ENCODE measurements at places on chromosomes 3 and 15.

GRCh38 chr15:77634266-77634962 is 1.7 kb upstream of the LINGO1 start:
- DNase-seq: peak; percentile 86

DNA sequence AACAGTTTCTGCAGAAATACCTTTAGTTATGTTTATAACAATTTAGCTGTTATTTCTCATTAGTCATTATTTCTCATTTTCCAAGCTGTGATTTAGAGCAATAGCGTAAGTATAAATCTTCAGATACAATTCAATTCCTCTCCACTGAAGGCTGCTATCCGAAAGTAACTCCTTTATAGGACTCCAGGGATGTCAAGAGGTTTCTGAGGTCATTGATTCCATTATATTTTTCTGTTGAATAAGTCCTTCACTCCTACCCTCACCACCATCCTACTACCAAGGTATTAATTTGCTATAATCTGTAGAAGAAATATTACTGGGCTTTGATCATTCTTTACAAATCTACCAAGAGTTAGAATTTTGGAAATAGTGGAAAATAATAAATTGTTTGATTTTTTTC is 285.7 kb downstream of the CADM2 start:
- no peak for DNase-seq

DNA sequence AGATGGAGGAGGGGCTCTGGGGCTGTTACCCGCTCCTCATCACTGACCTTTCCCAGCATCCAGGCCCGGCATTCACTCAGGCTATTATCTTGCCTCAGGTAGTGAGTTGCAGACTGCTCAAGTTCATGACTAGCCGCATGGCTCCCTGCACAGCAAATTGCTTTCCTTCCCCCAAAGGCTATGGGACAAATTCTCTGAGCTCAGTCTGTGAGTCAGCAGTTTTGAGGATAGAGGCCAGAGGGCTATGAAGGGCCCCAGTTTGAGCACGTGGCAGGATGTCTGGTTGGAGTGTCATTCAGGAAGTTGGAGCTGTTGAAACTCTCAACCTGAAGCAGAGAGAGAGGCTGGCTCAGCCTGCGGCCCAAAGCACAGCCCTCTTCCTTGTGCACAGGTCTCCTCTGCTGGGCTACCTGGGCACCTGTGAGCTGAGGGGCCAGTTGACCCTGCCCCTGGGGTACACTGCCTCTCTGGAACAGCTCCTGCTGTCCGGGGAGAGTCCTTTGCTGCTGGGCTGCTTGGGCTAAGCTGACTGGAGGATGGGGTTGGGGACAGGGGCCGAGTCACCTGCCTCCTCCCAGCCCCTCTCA is 7.9 kb downstream of the FAH start:
- peak; percentile 94 for DNase-seq

DNA sequence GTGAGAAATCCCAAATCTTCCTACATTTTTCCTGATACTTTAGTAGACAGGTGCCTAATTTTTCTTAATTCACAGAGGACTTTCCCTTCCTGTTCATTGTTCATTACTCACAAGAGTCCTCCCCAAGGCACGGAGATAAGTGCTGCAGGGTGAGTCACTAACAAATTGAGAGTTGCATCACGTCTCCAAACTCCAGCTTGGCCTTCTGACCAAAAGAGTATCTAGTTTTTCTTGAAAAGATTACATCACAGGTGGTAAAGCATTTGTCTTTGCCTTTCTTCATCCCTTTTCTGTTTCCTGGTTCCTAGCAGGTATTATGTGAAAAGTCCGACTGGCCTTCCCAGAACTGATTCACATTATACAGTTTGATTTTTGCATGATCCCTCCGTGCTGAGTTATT is 24.9 kb upstream of the RASGRP1 start:
- peak; percentile 17 for DNase-seq

- no peak for DNase-seq
Measured at GRCh38 chr15:48834756-48835155, 23.9 kb upstream of the CEP152 start.

- no peak for DNase-seq
Measured at GRCh38 chr3:152155246-152156020, 113.3 kb upstream of the MBNL1 start.

DNA sequence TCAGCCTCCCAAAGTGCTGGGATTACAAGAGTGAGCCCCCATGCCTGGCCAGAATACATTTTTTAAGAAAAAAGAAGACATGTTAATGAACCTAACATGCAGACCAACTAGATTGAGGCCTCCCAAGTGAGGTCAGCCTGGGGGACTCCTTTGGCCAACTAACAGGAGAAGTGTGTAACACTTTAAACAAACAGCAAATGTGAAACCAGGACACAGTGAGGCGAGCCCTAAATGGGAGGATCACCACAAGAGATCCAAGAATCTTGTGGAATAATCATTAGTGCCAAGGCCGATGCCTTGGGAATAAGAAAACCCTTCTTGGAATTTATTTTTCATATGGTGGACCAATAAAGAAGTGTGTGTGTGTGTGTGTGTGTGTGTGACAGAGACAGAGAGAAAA is 73.9 kb downstream of the ATP10A start:
- DNase-seq: no peak
